ENCODE measurements at places on chromosomes 11 and 22.
A peak's percentile ranks its signal among the peaks of the same experiment; 100 is the strongest.

DNA sequence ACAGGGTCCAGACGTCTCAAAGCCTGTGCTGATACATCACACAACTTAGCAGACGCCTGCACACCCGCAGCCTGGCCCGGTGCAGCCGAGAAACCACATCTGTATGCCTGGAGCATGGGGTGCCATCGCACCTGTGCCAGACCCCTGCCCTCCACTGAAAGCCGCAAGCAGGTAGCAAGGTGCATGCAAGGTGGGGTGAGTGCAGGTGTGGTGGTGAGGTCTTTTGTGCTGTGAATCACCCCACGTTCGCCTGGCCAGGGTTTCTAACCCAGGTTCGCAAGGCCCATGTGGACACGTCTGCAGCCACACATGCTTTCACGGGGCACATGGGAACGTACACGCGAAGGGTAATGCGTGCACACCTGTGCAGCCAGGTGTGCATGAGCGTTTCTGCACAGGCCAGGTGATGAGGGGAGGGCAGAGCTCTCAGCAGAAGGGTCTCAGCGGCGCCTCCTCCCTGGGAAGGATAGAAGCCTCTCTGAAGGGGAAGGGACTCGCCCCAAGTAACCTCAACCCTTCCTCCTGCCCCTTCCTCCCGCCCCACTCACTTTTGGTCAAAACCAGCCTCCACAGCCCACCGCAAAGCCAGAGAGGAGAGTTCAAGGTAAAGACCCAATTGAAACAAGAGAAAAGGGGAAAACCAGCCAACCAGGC is 19.5 kb downstream of the CBX7 start:
- DNase-seq: no peak

- no peak for DNase-seq
Measured at GRCh38 chr11:87020336-87020735, 17.4 kb upstream of the TMEM135 start.

GRCh38 chr11:119249671-119250010 is 43.5 kb downstream of the CBL start:
- DNase-seq: no peak

DNA sequence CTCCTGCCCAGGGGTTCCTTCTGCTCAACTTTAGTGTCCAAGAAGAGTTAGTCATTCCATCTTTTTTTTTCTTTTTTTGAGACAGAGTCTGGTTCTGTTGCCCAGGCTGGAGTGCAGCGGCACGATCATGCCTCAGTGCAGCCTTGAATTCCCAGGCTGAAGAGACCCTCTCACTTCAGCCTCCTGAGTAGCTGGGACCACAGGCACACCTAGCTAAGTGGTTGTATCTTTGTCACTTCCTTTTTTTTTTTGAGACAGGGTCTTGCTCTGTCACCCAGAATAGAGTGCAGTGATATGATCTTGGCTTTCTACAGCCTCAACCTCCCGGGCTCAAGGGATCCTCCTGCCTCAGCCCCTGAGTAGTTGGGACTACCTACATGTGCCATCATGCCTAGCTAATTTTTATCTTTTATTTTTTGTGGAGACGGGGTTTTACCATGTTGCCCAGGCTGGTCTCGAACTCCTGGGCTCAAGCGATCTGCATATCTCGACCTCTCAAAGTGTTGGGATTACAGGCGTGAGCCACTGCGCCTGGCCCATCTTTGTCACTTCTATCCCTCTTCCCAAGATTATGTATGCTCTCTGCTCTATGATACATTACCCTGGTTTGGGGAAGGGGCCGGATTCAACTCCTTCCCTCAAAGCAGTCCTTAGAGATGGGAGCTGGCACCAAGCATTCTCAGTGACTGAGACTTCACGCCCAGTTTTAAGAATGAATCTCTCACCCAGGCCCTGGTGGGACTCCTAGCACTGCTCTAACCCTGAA is 10.0 kb downstream of the SSH3 start:
- DNase-seq: no peak

GRCh38 chr11:6345366-6345765 is 25.1 kb upstream of the CAVIN3 start:
- DNase-seq: no peak

GRCh38 chr11:40877981-40878380 is 581.5 kb downstream of the LRRC4C start:
- no peak for DNase-seq

DNA sequence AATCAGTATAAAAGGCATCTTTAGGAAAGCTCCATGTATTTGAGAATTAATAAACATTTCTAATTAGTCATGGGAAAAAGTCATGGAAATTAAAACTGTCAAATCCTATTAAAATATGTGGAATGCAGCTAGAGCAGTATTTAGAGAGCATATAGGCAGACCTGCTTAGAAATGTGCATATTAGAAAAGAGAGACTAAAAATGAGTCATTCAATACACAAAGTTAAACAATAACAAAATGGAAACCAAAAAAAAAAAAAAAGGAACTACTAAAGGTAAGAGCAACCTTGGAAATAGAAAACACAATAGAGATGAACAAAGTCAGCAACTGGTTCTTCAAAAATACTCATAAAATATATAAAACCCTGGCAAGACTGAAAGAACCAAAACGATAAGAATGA is 59.7 kb upstream of the RASSF10 start:
- DNase-seq: no peak

DNA sequence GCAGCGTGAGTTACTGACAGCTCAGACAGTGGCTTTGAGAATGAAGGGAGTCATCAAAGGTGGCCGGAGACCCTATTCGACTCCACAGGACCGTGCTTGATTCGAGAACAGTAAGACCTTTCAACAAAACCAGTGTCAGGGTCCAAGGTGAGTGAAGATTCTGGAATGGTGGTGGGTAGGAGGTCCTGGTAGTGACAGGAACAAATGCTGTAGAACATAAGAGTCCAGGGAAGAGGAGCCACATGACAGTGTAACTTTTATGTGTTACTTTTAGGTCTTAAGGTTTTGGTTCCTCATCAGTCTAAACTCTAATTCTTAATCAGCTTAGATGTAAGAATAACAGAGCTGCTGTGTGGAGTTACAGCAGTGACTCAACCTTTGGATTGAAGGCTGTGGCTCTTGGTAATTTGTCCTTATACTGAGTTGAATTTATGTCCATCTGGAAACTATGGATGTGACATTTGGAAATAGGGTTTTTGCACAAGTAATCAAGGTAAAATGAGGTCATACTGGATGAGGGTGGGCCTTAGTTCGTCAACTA is 1.8 kb downstream of the TBC1D22A start:
- DNase-seq: no peak

- DNase-seq: no peak
Measured at GRCh38 chr11:66665369-66665768, 12.3 kb downstream of the RBM4B start.

DNA sequence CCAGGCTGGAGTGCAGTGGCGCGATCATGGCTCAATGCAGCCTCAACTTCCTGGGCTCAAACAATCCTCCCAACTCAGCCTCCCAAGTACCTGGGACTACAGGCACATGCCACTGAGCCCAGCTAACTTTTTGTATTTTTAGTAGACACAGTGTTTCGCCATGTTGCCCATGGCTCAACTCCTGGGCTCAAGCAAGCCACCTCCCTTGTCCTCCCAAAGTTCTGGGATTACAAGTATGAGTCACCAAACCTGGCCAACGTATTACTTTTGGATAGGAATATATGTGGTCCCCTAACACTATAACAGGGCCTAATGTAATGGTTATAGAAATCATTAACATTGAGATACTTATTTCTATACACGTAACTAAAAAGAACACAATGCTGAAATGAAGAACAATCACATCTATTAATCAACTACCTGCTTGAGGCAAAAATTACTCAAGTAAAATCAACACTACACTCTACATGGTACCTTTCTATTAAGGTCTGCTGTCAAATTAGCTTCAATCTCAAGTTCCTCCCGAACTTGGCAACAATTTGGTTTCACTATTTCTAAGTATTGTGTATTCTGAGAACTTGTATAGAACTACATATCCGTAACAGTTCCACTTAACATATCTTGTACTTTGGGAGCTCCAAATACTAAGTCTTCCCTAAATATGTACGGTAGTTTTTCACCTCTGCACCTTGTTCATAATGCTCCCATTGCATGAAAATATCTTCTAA is 124.9 kb downstream of the FCHSD2 start:
- no peak for DNase-seq

- DNase-seq: no peak
Measured at GRCh38 chr22:22465782-22466181, 42.8 kb downstream of the ZNF280B start.

DNA sequence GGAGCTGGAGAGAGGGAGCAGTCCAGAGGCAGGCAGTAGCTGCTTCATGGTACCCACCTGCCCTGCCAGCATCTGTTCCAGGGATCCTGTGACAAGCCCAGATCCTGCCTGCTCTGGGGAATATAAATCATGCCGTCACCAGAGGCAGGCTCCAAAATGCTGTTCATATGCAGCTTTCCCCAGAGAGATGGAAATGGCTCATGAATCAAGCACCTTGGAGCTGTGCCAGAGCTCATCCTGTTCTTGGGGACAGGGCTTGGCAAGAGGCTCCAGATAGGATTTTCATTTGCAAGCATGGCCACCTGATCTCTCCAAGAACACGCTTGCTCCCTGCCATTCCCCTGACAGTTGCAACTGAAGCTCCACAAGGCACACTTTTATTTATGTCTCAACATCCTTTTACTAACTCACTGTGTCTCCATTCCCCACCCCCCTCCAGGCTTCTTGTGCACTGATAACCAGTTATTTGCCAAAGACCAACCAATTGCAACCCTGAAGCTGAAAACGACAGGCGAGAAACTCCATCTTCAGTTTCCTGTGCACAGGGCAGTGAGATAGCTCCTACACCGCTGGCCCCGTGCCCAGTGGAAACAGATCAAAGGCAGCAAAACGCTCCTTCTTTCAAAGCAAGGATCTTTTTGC is 115.8 kb upstream of the PITPNB start:
- peak; percentile 37 for DNase-seq

- no peak for DNase-seq
Measured at GRCh38 chr11:12088047-12088481, 22.3 kb upstream of the MICAL2 start.

- no peak for DNase-seq
Measured at GRCh38 chr11:132300283-132300682, 929.9 kb downstream of the NTM start.

GRCh38 chr11:83355391-83355790 is 69.2 kb upstream of the CCDC90B start:
- no peak for DNase-seq

- no peak for DNase-seq
Measured at GRCh38 chr11:64334764-64335735, 5.0 kb upstream of the CCDC88B start.

DNA sequence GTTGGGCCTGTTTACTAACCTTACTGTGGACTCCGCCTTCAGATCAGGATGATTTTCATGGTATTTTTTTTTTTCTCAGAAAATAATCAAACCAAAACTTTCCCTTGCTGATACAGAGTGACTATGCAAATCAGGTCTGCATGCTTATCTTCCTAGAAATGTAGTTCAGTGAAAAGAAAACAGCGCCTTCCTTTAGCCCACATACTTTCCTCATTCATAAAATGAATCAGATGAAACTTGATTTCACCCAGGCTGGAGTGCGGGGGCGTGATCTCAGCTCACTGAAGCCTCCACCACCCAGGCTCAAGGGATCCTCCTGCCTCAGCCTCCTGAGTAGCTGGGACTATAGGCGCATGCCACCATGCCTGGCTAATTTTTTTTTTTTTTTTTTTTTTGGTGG is 26.0 kb downstream of the ZNRF3 start:
- DNase-seq: no peak

GRCh38 chr22:34834059-34834458 is 231.9 kb upstream of the ISX start:
- DNase-seq: no peak

- no peak for DNase-seq
Measured at GRCh38 chr11:44778195-44779100, 51.7 kb downstream of the TSPAN18 start.

DNA sequence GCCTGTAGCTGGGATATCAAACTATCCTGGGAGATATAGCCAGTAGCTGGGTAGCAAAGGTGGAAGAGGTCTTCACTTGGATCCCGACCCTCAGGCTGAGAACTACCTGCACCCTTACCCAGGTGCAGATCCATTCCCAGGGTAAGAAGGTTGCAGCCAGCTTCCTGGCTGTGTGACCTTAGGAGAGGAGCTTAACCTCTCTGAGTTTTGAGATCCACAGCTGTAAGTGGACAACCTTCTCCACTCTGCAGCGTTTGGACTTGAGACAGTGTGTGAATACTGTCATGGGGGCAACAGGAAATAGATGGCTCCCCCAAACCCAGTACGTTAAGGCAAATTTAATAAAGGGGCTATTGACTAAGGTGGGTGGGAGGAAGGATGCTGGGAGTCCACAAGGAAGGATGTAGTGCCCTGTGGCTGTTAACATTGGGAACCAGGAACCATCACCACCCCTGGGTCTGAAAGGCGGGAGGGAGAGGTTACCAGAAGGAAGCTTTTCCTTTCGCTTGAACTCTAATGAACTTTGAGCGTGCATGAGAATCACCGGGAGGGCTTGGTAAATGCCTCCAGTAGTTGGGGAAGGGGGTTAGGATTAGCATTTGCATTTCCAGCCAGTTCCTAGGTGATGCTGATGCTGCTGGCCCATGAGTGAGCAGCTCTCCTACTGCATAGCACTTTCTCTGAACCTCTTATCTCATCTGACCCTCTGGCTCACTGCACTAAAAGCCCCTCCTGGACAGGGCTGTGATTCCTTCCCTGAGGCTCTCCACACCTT is 24.4 kb downstream of the SGSM1 start:
- DNase-seq: no peak

DNA sequence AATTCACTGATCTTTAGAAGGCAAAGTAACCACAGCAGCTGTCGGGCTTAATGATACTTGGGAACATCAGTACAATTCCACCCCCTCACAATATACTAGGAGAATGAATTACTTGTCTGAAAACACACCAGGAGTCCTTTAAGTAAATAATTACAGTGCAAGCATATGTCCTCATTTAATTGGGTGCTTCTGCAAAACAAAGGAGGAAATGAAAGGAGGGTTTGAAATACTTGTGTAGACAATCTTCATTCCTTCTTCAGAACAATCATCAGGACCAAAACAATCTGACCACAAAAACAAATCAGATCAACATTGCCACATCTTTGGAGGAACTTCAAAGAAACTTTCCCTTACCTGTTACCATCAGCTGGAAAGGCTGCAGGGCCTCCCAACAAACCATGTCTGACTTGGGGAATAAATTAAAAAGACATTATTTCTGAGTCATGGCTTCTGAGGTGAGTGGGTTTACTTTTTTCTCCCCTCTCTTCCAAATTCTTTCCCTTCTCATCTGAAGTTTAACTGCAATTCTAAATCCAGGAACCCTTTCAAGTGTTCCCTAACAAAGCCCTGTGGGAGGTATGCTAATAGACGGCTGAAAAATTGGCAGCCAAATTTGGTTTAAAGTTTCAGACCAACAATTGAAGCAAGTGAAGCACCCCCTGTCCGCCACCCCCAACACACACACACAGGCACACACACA is 12.5 kb upstream of the CCDC117 start:
- DNase-seq: no peak

GRCh38 chr11:73396251-73396930 is 20.2 kb downstream of the RELT start:
- DNase-seq: no peak

GRCh38 chr11:124867700-124868099 is 2.5 kb downstream of the ROBO3 start:
- no peak for DNase-seq
